ENCODE measurements at places on chromosomes 4 and X.

DNA sequence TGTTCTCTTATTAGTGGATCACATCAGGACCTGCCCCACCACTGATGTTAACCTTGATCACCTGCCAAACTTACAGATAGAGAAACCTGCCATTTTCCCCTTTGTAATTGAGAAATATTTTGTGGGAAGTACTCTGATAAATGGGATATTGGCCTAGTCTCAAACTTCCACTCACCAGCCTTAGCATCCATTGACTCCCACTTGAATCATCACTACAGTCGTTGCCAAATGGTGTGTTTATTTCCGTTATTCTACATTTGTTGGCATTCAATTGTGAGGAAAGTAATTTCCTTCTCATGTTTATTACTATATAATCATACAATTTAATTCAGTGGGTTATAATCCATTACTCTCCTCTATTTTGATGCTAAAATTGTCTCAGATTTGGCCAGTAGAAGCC is 156.4 kb upstream of the CXCL13 start:
- no peak for DNase-seq

GRCh38 chr4:130705023-130705422 is 1609.1 kb downstream of the C4orf33 start:
- DNase-seq: no peak

DNA sequence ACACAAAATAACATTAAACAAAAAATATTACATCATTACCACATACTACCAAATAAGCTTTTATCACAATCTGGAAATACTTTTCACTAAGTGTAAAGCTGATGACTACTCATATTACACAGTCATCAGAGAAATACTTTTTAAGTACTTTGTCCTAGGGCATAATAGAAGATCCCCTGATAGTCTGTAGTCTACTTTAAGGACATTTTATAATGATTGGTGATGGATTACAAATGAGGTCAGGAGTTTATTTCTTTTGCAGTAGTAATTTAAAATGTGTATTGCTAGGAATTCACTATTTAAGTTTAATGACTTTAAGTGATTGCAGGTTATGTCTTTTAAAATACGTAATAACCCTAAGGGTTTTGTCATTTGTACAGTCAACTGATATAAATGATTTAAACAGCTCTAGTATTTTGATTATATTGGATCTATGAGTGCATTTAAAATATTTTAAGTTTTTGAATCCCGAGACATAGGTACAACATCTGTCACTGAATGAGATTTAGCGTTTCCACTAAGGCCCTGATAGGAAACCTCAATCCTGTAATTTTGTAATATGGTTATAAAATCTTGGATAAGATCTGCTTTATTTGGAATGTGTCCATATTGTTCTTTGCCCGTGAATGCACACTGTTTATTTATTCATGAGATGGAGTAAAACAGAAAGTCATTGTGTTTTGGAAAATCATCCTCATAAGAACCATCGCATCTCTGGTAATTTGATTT is 189.5 kb downstream of the ARAP2 start:
- DNase-seq: peak; percentile 58

DNA sequence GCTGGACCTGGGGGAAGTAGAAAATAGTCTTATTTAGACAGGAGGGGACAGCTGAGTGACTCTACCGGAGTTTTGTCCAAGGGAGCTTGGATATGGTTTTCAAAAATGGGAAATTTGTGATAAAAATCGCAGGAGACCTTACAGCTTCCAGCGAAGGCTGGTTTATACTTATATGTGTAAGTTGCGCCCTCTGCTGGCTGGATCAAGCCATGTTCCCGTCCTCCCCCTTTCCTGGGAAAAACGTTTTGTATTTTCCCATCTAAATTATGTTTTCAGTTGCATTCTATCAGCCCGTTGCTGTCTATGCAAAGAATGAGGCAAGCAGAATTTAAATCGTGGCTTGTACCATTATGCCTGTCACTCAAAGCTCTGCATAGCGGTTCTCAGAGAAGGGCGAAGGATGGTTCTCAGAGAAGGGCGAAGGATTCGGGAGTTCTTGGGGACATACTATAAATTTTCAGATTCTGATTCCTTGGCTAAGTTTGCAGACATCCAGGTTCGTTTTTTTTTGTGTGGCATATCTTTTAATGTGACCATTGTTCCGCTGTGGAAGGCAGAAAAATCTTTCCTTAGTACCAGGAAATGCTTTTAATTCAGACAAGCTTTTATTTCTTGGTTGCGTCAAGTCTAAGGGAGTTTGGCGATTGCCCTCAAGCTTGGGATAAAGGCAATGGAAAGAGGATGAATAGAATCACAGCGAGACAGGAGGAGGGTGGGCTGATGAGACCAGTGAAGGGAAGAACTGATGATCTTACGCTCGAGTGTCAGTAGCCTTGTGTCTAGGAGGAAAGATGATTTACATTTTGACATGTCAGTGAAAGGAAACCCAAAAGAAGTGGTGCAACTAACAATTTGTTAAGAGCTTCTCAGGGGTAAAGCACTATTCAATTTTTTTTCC is 128.5 kb upstream of the ARX start:
- peak; percentile 74 for DNase-seq

DNA sequence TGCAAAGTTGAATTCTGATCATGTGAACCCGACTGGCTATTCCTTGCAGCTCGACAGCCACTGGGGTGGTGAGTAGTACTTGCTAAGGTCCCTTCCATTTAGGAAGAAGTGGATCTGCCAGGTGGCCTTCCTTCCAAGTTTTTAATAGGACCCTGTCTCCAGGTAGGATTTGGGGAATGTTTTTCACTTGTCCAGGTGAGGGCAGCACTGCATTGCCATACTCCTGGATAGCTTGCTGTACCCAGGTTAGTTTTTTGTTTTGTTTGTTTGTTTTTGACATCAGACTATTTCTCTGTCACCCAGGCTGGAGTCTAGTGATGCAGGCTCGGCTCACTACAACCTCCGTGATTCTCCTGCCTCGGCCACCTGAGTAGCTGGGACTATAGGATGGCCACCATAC is 29.8 kb downstream of the SAGE1 start:
- DNase-seq: peak; percentile 21

DNA sequence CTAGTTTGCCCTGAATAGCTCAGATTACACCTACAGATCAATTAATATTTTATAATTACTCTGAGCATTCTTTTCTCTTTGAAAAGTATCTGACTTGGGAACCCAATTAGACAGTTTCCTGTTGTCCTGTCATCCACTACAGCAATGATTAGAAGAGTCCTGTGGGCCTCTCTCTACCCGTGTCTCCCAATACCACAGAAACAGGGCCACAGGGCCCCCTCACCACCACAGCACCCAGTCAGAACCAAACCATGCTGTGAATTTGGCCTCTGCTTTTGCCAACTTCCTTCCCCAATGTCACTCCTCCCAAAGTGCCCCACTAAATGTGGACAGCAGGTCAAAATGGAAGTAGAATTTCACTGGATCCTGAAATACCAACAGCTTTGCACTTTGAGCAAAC is 10.3 kb downstream of the USP46 start:
- no peak for DNase-seq

GRCh38 chr4:145535202-145535601 is 53.5 kb downstream of the SMAD1 start:
- peak; percentile 10 for DNase-seq

DNA sequence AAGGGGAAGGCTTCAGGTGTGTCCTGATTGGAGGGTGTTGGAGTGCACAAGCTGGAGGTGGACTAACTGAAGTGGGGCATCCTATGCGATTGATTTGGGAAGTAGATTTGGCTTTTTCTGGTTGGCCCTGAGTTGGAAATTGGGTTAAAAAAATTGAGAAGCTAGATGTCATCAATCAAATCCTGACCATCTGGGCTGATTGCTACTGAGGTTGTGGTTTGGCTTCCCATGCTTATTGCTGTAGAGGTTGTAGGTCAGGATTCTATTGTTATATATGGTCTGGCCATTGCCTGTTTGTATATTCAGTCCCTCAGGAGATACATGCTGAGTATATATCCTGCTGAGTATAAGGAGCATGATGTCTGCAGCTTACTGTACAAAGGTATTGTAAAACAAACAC is 7.7 kb upstream of the ZNF81 start:
- no peak for DNase-seq

DNA sequence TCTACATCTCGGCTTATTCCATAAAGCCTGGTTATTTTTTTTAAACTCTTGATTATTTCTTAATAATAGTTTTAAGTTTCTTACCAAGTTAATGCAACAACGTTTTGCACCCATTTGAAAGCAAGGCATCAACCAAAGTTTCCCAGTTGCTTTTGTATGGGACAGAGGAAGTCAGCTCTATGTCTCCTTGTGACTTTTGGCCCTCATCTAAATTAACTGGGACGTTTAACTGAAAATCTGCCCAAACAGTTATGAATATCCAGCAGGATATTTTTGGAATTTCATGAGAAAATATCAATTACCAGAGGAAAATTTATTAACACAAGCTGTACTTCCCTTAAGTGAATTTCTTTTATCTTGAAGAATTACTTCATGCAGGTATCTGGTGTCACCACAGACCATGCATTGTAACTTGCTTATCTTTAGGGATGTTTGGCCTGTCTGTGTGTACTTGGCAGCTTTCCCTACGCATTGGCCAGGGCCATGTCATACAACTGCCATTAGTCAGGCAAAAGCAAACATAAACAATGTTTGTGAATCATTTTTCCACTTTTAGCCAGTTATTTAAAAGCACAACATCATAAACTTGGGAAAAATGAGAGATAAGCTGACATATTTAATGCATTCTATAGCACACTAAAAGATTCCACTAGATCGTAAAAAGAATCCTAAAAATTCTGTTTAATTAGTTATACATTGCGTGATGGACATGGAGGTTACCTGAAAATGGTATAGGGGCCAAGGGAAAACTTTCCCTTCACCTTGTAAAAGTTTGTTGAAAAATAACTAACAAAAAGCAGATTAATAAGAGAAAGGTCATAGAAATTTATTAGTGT is 101.4 kb upstream of the PDE5A start:
- DNase-seq: peak; percentile 83

- DNase-seq: no peak
These were observed 235.0 kb downstream of the MAML3 start for GRCh38 chr4:139919004-139919403.

DNA sequence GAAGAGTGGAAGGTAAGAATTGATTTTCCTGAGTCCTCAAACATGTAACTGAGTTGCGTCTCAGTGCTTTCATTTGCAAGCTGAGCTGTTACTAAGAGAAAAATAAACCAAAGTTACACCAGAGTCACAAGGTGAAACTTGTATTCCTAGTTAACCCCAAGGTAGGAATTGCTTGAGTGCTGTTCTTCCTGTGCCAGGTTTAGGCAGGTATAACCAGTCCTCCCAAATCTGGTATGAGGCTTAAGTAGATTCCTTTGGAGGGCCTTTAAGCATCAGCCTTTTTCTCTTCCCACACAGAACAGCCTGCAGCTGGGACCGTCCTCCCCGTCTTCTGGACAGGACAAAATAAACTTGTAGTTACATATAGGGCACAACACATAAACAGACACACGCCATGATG is 2.3 kb upstream of the BTC start:
- DNase-seq: no peak

- DNase-seq: peak; percentile 74
These were observed 250.7 kb downstream of the NAP1L3 start for GRCh38 chrX:93422693-93423092.

DNA sequence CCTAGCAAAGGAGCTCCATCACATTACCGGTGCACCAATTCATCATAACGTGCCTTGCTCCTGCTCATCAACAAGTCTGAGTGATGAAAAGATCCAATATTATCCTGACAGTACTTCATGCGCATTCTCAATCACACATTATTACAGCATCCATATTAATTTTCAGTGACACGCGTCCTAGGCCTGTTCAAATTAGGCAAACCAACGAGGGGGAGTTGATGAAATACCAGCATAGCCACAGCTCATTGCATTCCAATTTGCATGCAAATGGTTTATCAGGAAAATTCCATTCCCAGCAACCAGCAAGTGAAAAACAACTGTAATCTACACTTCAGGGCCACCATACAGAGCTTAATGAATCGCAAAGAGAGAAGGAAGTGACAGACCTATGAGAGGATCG is 236.9 kb downstream of the DCLK2 start:
- peak; percentile 54 for DNase-seq

- no peak for DNase-seq
These were observed 57.0 kb downstream of the MND1 start for GRCh38 chr4:153401501-153401900.

DNA sequence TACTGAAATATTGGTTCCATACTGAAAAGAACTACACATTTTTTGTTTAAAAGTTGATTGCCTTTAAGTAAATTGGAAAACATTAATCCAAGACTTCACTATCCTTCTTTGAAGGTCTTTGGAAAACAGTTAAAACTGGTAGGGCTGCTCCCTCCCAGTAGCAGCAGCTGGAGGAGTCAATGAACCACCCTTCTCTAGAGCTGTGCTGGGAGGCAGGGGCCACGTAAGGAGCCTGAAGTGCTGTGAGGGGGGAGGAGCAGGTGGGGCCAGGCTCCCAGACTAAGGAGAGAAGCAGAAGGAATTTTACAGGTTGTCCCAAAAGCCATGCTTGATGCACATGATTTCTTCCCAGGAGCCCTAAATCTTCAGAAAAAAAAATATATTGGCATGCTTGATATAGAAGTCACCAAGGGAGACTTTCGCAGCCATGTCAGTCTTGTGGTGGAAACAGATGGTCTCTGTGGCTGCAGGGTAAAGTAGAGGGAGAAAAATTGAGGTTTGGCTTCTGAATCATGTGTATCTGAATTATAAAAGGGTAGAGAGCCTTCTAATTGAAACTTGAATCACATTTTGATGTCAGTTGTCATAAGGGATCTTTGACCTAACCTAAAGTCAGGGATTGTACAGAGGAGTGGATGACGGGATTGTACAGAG is 673.2 kb upstream of the FRG1 start:
- DNase-seq: no peak

DNA sequence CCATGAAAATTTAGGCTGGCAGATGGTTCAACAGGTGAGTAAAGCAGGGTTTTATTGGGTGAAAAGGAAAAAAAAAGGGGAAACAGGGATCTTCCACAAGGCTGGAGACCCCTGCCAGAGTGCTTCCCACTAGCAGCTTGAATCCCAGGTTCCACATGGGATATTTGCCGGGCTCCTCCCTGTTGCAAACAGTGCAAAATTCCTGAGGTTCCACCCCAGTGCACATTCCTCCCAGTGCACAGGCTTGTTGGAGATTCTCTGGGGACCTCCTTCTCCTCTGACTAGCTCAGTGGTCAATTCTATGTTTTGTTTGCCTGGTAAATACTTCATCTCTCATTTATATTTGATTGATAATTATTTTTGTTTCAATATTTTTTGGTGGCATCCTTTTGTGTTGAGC is 66.4 kb upstream of the UGT2B15 start:
- no peak for DNase-seq

DNA sequence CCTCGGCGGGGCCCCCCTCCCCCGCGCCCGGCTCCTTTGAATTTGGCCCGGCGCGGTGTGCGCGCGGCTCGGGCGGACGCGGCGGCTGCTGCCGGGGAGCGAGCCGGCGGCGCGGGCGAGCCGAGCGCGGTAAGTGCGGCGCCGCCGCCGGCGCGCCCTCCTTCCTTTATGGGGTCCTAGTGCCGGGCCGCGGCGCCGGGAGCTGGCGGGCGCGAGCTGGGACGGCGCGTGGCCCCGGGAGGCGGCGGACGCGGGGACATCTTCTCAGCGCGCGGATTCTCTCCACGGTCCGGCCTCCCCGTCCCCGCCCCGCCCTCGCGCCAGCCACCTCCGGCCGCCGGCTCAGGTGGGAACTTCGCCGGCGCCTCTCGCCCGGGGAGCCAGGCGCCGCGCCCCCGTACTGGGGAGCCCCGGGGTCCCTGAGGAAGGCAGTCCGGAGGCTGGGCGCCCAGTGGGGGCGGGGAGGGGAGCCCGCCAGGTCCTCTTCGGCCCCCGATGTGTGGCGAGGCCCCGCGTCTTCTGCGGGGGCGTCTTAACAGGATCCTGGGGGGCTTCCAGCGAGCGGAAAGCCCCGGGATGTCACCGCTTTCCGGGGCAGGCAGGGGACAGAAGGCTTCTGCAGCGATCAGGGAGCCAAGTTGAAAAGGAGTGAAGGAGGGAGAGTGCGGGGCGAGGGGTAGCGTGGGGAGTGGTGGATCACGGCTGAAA is 98.4 kb upstream of the TENM3 start:
- peak; percentile 5 for DNase-seq

All from trophoblast cell (in vitro differentiated cells and primary cell).